Left ventricle myocardium inferior (tissue), 1 donor: ENCODE measurements at places on chromosomes 11 and 22. TPM values are rescaled to one million over a fixed set of nuclear protein-coding genes. Genes with fewer than 3 reads are reported as not detected.
A peak's percentile ranks its signal among the peaks of the same experiment; 100 is the strongest.

Gene P2RY6
- 2.2 TPM for total RNA-seq

Gene MRGPRE
- 0.36 TPM for total RNA-seq

Gene ARHGAP42
- total RNA-seq = 11.1 TPM

GRCh38 chr22:38444783-38445182 lies 10.2 kb downstream of the KCNJ4 start:
- H3K27ac ChIP-seq = peak overlapping the region; percentile 92
- H3K36me3 ChIP-seq = no peaks in the 10 kb centered on the region
- H3K4me1 ChIP-seq = peaks cover 59% of the 10 kb centered on the region
- DNase-seq = no peak

- H3K4me1 ChIP-seq = peaks cover 26% of the 10 kb centered on the region
- no peaks in the 10 kb centered on the region for H3K36me3 ChIP-seq
- DNase-seq = no peak
- H3K27ac ChIP-seq = no peak overlapping the region
These were observed 5.6 kb downstream of the MS4A10 start for GRCh38 chr11:60790726-60791125.

- peak; percentile 58 for DNase-seq
- H3K27ac ChIP-seq = peak overlapping the region; percentile 73
- peak overlapping the region; percentile 21 for H3K4me3 ChIP-seq
- H3K36me3 ChIP-seq = no peaks in the 10 kb centered on the region
- H3K27me3 ChIP-seq = no peaks in the 10 kb centered on the region
These were observed 16.2 kb downstream of the CAPN5 start for GRCh38 chr11:77082838-77083565.

DNA sequence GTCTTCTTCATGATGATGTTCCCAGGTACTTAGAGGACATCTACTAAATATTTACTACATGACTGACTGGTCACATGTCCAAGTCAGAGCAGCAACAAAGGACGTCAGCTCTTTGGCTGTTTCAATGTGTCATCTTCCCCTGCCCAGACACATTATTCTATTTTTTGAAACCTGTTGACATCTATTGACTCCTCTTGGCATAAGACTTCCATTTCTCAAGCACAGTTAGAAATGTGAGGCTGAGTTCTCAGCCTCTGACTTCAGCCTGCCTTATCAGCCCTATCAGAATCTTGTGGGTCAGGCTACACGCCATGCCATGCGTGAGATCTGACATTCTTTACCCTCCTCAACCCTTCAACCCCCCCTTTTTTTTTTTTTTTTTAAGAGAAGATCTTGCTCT lies 63.8 kb downstream of the SC5D start:
- H3K27ac ChIP-seq = no peak overlapping the region
- no peak for DNase-seq
- no peaks in the 10 kb centered on the region for H3K27me3 ChIP-seq
- no peak overlapping the region for H3K4me3 ChIP-seq
- peaks cover 19% of the 10 kb centered on the region for H3K4me1 ChIP-seq
- H3K36me3 ChIP-seq = no peaks in the 10 kb centered on the region

DNA sequence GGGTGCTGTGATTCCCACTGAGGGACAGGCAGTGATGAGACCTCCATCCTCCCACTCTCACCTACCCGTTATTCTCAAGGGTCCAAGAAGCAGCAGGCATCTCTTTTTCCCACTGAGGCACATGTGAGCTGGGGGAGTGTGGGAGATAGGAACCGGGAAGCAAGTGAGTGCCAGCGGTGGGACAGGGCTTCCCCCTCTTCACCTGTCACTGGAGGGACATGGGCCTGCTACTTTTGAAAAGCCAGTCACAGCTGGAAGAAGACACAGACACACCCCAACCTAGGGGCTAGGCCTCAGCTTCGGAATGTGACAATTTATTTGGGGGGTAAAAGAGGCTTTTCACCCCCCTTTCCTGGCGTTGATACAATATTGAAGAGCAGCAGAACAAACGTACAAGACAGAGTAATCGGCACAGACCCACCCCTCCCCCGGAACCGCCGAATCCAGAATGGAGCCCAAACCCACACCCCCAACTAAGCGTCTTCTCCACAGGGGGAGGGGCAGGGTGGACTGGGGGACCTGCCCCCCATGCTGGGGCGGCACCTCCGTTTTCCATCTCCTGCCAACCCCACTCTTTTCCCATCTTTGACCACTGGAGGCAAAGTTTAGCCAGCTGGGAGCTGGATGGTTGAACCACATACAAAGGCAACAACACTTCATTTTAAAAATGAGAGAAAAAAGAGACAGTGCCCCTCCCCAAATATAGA lies 10.7 kb downstream of the CBX6 start:
- DNase-seq = no peak
- H3K27ac ChIP-seq = no peak overlapping the region
- H3K27me3 ChIP-seq = no peaks in the 10 kb centered on the region
- H3K36me3 ChIP-seq = peaks cover 8% of the 10 kb centered on the region
- no peak overlapping the region for H3K4me3 ChIP-seq
- peaks cover 50% of the 10 kb centered on the region for H3K4me1 ChIP-seq

DNA sequence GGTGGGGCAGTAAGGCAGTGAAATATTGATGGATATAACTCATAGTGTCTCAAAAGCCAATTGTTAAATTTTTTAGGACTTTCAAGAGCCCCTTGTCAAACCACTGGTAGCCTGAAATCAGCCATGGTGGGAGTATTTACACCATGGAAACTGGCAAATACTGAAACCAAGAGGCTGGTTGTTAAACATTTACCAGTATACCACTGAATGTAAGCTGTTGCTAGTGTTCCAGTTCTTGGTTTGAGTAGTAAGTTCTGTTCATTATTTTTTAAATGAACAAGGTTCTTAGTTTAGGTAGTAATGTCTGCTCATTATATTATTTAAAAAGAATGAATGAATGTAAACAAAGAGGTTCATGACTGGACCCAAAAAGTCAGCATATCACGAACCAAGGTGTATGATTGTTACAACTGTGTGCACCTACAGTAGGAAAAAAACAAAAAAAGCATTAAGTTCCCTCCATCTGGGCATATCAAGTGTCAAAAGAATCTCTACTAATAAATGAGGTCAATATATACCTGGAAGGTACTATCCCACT lies 4.5 kb upstream of the EIF3F start:
- H3K27me3 ChIP-seq = no peaks in the 10 kb centered on the region
- H3K4me3 ChIP-seq = no peak overlapping the region
- H3K4me1 ChIP-seq = peaks cover 15% of the 10 kb centered on the region
- H3K36me3 ChIP-seq = no peaks in the 10 kb centered on the region
- no peak overlapping the region for H3K27ac ChIP-seq

DNA sequence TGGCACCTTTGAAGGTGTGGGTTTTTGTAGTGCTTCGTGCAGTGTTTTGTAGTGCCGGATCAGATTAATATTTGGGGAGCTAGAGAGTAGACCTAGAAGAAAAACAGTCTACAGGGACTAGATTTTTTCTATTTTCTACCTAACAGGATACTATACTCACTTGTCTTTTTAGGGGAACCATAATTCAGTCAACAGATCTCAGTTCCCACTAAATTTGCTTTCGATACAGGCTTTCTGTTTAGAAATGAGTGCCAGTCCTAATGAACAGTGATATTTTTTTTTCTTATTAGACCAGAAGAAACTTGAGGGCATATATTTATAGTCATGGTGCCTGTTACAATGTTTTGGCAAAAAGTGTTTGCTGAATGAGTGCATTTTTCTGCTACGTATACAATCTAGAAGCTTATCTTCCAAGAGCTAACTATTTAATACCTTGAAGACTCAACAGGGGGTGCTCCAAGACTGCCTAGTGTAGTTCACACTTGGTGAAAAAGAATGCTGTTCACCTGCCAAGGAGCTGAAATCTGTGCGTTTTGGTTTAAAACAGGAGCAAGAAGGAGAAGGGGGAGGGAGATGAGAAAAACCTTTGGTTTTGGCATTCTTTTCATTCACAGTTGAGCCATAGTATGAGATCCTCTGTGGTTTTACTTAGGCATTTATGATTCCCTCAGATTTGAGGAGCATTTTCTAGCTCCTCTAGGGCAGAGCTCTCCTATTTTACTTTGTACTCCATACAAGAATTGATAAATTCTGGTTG lies 44.9 kb upstream of the VSTM5 start:
- DNase-seq = no peak
- peaks cover 26% of the 10 kb centered on the region for H3K27me3 ChIP-seq
- no peaks in the 10 kb centered on the region for H3K36me3 ChIP-seq
- no peak overlapping the region for H3K27ac ChIP-seq

DNA sequence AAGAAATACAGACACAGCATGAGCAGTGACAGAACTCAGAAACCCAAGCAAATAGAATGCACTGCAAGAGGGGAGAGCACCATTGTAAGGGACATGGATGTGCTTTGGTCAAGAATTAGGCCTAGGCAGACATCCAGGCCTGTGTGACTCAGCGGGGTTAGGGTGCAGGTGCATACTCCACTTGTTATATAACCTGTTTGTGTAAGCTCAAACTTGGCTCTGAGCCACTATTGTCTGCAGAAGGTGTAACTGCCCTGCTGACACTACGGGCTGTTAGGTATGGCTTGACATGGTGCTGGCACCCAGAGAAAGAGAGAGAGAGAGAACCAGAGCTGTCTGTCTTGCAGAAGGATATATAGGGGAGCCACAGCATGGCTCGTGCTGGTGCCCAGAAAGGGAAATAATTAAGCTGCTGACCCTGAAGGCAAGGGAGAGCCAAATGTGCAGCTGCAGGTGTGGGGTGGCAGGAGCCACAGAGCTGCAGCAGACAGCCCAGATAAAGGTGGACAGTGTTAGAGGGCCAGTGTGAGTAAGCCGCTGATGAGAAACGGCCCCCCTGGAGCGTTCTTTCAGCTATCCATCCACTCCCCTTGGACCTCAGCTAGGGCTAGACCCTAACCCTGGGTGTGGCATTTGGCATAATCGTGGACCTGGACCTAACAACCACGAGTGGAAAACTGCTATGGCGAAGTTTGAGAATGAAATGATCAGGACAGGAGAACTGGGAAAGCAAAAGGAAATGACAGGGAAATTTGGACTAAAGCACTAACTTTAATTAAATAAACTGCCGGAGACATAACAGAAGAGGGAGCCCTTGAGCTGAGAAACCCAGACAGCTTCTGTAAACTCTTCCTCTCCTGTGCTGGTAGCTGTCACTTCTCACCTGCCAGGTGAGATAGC lies 253.0 kb upstream of the CCDC179 start:
- H3K27ac ChIP-seq = no peak overlapping the region
- H3K4me1 ChIP-seq = no peaks in the 10 kb centered on the region
- no peak for DNase-seq
- H3K4me3 ChIP-seq = no peak overlapping the region

DNA sequence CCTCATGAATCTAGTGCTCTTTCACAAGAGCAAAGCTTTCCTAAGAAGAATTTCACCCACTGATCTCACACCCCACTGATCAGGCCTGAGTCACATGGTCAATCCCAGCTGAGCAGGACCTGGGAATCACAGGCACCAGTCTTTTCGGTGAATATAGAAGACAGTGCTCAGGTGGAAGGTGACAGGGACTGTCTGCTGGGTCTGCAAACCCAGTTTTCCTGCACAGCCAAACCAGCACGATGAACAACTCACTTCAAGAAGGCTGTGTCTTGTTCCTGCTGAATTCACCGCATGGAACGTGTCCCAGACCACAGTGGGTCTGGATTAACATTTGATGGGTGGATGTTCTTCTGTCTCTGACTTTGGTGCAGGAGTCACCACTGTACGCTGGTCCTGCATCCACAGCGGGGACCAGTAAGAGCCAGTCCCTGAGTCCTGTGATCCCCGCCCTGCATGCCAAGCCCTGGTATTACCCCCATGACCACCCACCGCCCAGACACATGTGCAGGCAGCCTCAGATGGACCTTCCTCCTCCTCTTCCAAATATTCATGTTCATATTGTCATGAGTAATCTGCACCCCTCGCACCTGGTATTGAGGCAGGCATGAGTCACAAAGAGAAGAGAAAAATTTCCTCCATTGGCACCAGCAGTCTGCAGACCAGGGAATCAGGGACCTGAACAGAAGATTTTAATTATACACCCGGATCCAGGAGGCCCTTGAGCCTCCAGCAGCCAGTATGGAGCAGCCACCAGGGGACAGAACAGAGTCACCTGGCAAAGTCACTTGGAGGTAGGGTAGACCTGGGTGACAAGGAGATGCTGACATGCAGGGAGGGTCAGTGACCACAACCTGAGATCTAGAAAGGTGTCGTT lies 8.6 kb upstream of the IGLL5 start:
- no peak overlapping the region for H3K27ac ChIP-seq
- peaks cover 53% of the 10 kb centered on the region for H3K27me3 ChIP-seq
- no peaks in the 10 kb centered on the region for H3K36me3 ChIP-seq
- H3K4me3 ChIP-seq = no peak overlapping the region
- no peaks in the 10 kb centered on the region for H3K4me1 ChIP-seq
- no peak for DNase-seq
